ENCODE measurements at places on chromosomes 12 and 14.

DNA sequence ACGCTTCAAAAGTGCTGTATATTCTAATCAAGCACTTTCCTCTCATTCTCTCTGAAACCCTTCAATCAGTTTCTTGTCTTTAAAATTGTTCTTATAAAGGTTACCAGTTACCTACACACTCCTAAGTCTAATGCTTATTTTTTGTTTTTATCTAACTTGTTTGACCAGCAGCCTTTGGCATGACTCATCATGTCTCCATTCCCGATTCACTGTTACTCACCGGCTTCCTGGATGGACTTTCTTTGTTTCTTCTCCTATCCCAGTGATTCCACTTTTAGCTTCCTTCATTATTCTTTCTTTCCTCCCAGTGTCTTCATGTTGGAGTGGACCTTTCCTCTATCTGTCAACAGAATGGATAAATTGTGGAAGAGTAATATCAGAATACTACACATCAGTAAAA, 368.6 kb upstream of the CCDC196 start:
- DNase-seq: no peak

GRCh38 chr12:76444408-76444984, 96.3 kb upstream of the BBS10 start:
- no peak for DNase-seq

- no peak for DNase-seq
These were observed 122.4 kb upstream of the VASH1 start for GRCh38 chr14:76638841-76639240.

- DNase-seq: peak; percentile 55
These were observed 44.6 kb upstream of the PTCSC3 start for GRCh38 chr14:36221112-36221511.

GRCh38 chr12:63826006-63826585, 18.4 kb upstream of the SRGAP1 start:
- DNase-seq: peak; percentile 22

GRCh38 chr12:63232896-63233295, 81.9 kb upstream of the AVPR1A start:
- DNase-seq: no peak

DNA sequence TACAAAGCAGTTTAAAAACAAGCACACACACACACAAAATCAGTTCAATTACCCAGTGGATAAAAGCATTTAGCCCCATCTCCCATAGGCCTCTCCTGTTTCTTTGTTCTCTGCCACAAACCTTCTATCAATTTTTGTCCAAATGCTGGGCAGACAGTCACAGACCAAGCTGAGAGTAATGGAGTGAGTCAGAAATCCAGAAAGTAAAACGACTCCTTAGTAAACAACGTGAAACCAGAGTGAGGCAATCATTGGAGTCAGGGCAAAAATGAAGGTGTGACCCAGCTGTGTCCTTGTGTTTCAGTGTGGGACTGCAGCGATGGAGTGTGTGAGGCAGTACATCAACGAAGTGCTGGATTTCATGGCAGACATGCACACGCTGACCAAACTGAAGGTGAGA, 102.0 kb downstream of the PRIMA1 start:
- DNase-seq: no peak

DNA sequence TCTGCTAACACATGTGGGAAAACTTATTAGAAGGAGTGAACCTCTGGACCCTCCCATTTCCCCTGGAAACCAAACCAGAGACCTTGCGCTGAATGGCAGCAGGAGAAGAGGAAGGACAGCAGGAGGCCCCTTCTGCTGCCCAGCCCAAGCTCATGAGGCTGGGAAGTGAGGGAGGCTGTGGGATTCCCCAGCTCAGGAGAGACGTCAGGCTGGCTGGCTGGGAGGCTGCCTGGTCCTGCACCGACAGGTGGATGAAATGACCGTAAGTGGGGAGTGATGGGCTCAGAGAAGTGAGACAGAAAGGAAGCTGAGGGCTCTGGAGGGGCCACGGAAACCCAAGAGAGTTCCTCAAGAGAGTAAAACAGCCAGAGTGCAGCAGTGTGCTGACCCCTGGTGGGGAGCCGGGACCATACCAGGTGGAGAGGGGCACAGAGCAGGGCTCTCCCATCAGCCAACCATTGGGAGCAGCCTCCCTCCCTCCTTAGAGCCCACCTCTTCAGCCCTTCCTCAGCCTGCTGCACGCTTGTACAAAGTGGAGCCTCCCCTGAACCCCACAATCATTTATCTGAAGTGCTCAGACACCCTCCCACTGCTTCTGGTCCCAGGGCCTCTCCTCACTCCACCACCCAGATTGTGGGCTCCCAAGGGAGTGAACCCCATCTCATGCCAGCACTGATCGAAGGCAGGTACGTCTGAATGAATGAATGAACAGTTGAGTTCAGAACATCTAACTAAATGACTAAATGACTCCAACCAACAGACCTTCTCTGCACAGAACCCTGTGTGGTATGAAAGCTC, 14.0 kb downstream of the TAMALIN start:
- DNase-seq: peak; percentile 58

GRCh38 chr12:130461839-130462557, 124.3 kb downstream of the PIWIL1 start:
- no peak for DNase-seq

GRCh38 chr14:72303930-72304329, 371.7 kb downstream of the RGS6 start:
- DNase-seq: no peak

DNA sequence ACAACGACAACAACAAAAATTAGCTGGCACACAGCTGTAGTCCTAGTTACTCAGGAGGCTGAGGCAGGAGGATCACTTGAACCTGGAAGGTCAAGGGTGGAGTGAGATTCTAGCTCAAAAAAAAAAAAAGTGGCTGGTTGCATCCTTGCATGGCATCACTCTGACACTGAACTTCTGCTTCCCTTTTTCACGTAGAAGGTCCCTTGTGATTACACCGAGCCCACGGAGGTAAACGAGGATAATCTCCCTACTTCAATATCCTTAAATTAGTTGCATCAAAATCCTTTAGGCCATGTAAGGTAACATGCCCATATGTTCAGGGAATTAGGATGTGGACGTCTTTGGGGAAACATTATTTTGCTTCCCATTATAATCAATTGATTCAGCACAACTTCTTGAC, 4.0 kb upstream of the PPP4R4 start:
- no peak for DNase-seq

DNA sequence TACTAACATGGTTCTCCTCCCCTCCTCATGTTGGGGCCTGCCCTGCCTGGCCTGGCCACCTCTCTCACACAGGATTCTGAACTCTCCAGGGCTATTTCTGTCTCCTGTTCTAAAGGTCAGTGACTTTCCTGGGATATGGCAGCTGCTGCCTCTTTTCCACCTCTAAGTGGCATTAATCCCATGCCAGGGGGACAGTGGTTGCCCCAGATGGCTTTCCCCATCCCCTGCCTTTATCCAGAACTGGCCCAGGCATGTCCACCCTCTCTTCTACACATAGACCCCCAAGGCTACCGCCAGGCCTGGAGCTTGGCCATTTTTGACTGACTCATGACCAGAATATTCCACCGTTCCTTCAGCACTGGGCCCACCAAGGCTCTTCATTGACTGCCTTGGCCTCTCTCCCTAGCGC, 90.4 kb downstream of the IRF2BPL start:
- DNase-seq: no peak

- no peak for DNase-seq
These were observed 201.7 kb downstream of the SNAPC1 start for GRCh38 chr14:61963926-61964325.

- DNase-seq: no peak
These were observed 13.3 kb downstream of the ANKRD9 start for GRCh38 chr14:102496331-102496691.

GRCh38 chr14:29486132-29486531, 441.5 kb downstream of the PRKD1 start:
- no peak for DNase-seq

GRCh38 chr12:43655586-43655985, 103.0 kb downstream of the PUS7L start:
- no peak for DNase-seq

GRCh38 chr12:81617915-81618314, 141.2 kb downstream of the PPFIA2 start:
- DNase-seq: no peak

GRCh38 chr12:100687686-100688085, 106.9 kb upstream of the ANO4 start:
- no peak for DNase-seq

- no peak for DNase-seq
These were observed 7.2 kb downstream of the SLC15A4 start for GRCh38 chr12:128816643-128816920.

- DNase-seq: no peak
These were observed 123.1 kb downstream of the SRGAP1 start for GRCh38 chr12:63967358-63968145.

DNA sequence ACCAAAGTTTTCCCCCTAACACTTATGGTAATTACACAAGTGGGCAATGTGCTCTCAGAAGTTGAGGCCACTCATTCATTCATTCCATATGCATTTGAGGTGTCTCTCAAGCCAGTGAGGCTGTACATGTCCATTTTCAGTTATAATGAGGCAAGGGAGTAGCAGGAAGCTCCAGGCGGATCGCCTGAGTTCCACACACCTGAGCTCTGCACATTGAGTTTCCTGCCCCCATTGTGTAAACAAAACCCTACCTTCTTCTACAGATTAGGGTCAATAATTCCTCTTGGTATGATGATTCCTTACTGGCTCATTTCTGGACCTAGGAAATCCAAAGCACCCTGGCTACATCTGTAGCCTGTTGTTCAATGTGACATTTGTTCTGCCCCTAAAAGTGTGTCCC, 555.3 kb downstream of the MED13L start:
- DNase-seq: no peak

DNA sequence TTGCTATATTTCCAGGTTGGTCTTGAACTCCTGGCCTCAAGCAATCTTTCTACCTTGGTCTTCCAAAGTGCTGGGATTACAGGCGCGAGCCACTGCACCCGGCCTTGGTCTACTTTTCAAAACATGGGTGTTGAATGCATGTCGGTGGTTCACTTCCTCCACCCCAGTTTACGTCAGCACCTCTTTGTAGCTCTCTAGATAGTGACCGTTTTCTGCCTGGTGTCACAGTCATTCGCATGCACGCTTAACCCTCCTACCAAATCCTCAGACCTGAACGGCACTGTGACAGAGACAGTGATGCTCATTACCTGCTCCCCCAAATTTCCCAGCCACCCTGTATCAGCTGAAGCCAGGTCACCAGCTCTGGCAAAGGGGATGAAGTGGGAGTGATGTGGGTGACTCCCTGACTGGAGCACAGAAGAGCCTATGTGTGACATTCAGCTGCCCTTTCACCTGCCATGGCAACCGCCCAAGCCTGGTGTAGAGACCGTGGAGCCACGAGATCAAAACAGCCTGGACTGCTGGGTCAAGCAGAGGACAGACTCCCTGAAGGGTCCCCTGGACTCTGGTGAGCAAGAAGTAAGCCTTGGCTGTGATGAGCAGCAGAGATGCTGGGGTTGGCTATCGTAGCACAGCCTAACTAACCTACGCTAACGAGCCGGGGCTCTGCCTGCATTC, 66.2 kb upstream of the GPR68 start:
- no peak for DNase-seq

DNA sequence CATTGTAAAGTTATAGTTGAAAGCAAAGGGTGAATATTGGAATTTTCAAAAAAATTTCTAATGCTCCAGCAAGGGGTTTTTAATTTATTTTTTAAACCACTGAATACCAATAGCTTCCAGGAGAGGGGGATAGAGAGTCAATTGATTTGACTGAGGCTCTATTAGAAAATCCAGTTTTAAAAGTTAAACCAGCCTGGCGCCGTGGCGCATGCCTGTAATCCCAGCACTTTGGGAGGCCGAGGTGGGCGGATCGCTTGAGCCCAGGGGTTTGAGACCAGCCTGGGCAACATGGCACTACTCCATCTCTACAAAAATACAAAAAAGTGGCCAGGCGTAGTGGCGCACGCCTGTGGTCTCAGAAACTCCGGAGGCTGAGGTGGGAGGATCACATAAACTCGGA, 150.1 kb downstream of the SLC38A4 start:
- peak; percentile 14 for DNase-seq

GRCh38 chr12:2251526-2252209, 198.9 kb downstream of the CACNA1C start:
- DNase-seq: no peak

DNA sequence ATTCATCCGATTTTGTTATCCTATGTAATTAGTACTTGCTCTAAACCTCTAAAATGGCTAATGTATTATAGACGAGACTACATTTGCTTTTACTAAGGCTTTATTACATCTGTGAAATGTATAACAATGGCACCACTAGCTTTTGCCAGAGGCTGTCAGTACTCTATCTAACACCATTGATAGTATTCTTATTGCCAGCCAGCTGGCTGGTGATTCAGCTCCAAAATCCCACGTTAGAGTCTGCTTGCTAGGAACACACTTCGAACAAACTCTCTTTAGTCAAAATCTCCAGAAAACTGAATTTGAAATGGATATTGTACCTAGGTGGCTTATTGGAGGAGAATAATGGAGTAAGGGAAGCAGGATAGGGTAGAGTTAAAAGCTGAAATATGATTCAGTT, 839.2 kb downstream of the SLC6A15 start:
- DNase-seq: no peak

DNA sequence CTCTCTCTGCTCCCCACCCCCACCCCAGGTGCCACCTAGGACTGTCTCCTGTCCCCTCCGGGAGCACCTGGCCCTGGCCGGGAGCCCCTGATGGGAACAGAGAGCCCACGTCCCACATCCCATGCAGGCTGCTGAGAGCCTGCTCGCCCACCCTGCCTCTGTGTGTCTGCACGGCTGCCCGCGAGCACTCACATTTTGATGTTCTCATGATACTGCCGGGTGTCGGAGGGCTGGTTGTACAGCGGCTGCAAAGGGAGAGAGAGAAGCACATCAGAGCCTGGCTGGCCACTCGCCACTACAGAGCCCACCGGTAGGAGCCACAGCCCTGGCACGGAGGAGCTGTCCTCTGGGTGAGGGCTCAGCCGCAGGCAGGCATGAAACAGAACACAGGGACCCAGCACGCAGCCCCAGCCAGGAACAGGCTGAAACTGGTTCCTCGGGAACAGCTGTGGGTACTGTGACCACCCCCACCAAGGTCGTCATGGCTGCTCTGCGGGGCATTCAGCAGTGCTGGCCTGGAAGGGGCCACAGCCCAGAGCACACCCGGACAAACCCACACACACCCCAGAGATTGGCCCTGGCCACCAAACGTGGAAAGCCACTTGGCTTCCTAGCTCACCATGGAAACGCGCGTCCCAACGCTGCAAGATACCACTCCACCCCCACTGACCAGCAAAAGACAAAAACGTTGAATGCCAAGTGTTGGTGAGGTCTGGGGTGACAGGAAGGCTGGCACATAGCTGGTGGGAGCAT, 117.6 kb downstream of the NCOR2 start:
- no peak for DNase-seq
